ENCODE measurements at places on chromosomes 11 and 22.

GRCh38 chr11:116930177-116930576 is 92.8 kb upstream of the APOA1 start:
- DNase-seq = no peak

GRCh38 chr22:19723232-19723982 is at the start of gene GP1BB:
Gene GP1BB (plus strand): TSS chr22:19723539. CDS start chr22:19723570, 31 bp downstream.
- no peak for DNase-seq

DNA sequence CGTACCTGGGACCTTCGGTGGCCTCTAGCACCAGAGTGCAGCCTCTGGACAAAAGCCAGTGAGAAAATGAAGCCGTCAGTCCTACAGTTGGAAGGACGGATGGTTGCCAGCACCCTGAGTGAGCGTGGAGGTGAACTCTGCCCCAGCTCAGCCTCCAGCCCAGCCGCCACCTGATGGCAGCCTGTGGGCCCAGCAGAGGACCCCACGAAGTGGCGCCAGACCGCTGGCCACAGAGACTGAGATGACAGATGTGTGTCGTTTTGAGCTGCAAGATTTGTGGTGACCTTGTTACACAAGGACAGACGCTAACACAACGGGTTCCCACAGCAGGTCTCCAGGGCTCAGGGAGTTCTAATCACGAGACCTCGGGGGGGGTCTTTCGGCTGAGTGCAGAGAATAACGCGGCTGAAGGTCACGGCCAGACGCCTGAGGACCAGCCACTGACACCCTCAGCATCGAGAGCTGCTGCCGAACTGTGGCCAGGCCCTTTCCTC is 75.0 kb downstream of the BRD1 start:
- DNase-seq = no peak

GRCh38 chr11:56013805-56014204 is 13.6 kb upstream of the OR5AS1 start:
- no peak for DNase-seq

DNA sequence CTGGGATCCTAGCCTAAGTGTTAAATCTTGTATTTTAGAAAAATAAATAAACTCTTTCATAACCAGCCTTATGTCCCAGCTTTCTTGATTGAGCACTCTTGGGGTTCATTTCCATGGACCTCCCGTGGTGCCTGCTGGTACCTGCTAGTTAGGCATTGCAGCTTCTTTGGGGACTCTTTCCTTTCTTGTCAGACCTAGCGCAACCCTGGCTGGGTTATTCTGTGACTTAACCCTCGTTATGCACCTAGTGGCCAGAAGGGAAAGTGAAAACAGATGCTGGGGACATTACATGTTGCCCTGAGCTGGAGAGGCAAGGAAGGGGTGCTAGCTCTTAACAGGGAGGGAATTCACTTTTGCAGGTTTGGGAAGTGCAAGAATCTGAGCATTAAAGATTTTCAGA is 46.8 kb downstream of the APIP start:
- DNase-seq = no peak

DNA sequence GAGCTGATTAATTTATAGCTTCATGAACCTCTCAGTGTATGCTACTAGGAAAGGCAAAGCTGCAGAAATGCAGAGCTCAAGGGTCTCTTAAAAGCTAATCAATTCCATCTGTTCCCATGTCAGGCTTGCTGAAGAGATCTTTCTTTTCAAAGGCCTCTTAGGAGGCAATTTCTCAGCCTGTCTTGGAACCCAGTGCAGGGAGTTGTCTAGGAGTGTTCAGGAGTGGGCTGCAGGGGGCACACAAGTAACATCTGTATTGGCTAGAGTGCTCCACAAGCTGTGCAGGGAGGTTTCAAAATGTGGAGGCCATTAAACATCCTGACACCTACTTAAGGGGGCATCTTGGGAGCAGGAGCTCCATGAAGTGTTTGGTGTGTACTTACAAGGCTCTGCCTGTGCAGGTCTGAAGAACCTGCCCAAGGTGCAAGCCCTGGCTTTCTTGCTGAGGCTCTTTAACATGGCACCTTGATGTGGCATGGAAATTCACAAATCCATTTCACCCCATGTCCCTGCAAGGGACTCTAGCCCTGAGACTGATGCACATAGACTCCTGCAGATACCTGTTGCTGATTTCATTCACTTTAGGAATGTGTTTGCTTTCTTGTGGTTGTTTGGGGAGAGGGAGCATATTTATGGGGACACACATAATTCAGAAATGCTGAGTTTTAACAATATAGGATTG is 134.7 kb downstream of the ME3 start:
- DNase-seq = no peak

DNA sequence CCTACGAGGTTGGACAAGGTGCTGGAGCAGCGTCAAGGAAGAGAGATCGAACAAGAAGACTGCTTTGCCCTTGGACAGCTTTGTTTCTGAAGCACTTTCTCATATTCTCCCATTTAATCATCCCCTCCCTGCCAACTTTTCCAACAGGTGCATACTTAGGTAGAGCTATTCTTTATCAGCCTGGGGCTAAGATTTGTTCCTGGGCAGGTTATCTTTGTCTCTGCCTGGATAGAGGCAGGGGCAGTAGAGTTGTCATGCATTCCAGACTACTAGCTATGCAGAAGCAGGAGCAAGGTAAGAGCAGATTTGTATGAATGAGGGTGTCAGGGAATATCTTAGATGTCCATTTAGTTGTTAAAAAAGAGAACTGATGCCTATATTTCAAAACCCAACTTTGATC is 82.3 kb downstream of the PTPRJ start:
- DNase-seq = no peak

GRCh38 chr11:19405966-19406365 is 165.2 kb upstream of the E2F8 start:
- DNase-seq = no peak

DNA sequence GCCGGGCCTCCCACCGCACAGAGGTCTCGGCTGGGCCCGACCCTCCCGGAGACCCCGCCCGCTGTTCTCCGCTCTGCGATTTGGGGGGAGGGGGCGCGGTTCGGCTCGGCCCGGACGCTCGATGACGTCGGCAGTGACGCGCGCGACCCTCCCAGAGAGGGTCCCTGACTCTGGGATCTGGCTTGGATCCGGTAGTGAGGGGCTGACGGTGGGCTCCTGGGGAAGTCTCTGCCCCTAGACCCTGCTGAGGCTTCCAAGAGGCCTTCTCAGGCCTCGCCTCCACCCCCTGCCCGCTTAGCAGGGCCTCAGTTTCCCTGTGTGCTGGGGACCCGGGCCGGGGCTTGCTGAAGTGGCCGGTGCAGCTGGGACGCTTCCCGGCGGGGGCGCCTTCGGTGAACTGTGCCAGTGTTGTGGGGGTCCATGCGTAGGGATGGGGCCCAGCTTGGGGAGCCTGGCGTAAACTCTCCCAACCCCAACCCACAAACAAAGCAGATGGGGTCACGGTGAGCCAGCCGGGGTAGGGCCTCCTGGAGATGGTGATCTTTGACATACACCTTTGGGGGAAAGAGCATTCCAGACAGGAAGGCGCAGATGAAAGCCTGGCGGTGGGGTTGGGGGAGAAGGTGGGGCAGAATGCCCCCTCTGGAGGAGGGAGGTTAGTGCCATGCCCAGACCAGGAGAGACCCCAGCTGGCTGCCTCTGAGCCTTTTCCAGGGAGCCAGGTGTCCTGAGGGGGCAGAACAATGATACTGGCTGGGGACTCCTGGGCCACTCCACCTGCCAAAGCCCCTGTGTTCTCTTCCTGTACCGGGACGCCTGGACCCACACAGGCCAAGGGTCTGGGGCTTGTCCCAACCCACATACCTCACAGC is 1.0 kb downstream of the B4GALNT4 start:
- DNase-seq = no peak
